Stimulated activated CD4-positive, alpha-beta T cell treated with anti-CD3 and anti-CD28 coated beads, Interleukin-15, amount 100 ng/mL, for 24 hours (primary cell): ENCODE measurements at places on chromosomes 5 and 9.

DNA sequence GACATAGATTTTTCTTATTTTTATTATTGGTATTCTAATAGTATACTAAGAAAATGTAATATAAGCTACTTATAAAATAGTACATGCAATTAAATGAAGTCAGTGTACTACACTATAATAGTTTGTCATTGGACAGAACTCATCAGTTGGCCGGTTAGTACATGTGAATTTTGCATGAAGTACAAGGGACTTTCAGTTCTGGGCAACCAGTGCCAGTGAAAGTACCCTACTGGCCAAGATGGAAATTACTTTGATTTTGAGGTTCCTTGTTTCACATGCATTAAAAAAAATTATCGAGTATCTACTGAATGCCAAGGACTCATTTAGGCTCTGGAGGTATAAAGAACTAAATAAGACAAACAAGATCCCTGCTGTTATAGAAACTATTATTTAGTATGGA, 213.4 kb upstream of the ELL2 start:
- DNase-seq, result no peak

DNA sequence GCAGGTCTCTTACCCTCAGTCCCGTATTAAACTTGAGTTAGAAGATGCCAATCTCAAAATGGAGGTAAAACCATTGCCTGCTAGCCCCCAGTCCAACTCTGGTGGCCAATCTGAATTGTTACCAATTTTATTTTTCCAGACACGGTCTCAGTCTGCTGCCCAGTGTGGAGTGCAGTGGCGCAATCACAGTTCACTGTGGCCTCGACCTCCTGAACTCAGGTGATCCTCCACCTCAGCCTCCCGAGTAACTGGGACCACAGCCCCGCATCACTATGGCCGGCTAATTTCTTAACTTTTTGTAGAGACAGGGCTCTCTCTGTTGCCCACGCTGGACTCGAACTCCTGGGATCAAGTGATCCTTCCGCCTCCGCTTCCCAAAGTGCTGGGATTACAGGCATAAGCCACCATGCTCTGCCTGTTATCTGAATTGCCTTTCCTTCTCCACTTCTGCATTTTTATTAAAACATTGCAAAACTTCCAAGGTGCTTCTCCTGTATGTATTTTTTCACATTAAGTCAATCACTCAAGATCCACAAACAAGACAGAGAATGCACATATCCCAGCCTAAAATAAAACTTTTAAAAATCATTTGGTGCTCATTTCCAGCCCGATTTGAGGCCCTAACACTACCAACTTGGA, 2.3 kb downstream of the FANCC start:
- no peak for DNase-seq

DNA sequence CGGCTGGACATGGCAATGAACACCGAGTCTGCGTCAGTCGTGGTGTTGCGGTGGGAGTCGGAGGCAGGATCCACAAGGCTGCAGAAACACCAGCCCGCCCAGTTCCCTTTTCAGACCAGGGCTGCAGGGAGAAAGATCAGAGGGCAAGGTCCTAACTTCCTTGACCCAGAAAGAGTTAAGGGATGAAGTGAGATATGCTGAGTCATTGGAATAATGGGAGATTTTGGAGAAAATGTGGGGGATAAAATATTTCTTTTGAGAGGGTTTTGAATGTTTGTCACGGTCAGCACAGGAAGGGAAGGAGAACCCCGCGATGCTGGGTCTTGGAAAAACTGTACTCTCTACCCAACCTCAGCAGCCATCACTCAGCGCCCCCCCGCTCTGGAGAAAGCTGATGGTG, 416.0 kb downstream of the ICE1 start:
- DNase-seq, result no peak

GRCh38 chr5:132470596-132470995, 20.0 kb downstream of the IRF1 start:
- no peak for DNase-seq

GRCh38 chr9:135376511-135377265, 102.9 kb upstream of the PPP1R26 start:
- DNase-seq, result no peak

DNA sequence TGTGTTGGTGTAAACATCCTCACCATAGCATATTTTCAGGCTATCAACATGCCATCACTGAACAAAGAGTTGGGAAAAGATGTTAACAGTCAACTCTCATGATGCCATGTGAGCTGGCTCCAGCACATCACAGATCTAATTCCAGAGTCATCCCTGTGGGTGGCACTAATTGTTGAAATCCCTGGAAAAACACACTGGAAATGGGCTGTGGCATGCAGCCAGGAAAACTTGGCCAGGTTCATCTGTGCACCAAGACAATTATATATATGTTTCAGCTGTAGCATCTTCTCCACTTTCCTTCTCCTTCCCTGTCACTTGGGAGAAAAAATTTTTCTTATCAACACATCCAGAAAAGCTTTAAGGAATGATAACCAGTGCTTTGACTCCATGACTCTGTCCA, 313.7 kb downstream of the TRIM32 start:
- DNase-seq, result no peak

- DNase-seq, result no peak
Measured at GRCh38 chr5:151034422-151035379, 14.3 kb downstream of the GPX3 start.

- no peak for DNase-seq
Measured at GRCh38 chr9:4102078-4102477, 197.8 kb downstream of the GLIS3 start.

- DNase-seq, result no peak
Measured at GRCh38 chr5:180507661-180508060, 13.5 kb downstream of the CNOT6 start.

DNA sequence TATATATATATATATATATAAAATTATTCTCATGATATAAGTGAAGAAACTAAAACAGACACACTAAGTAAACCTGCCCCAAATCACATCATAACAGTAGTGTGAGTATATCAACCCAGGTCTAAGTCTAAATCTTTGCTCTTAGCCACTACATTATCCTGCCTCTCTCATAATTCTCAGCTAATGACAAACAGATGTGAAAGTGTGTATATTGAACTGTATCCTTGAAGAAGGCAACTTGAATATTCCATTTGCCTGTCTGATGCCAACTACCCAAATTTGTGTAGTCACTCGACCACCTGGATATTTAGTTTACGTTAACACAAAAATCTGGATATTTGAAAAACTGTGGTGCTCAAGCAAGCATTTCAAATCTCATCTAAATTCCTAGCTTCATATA, 97.4 kb downstream of the PPP2R2B start:
- DNase-seq, result no peak

- no peak for DNase-seq
Measured at GRCh38 chr9:136900988-136901515, 14.7 kb downstream of the TRAF2 start.

DNA sequence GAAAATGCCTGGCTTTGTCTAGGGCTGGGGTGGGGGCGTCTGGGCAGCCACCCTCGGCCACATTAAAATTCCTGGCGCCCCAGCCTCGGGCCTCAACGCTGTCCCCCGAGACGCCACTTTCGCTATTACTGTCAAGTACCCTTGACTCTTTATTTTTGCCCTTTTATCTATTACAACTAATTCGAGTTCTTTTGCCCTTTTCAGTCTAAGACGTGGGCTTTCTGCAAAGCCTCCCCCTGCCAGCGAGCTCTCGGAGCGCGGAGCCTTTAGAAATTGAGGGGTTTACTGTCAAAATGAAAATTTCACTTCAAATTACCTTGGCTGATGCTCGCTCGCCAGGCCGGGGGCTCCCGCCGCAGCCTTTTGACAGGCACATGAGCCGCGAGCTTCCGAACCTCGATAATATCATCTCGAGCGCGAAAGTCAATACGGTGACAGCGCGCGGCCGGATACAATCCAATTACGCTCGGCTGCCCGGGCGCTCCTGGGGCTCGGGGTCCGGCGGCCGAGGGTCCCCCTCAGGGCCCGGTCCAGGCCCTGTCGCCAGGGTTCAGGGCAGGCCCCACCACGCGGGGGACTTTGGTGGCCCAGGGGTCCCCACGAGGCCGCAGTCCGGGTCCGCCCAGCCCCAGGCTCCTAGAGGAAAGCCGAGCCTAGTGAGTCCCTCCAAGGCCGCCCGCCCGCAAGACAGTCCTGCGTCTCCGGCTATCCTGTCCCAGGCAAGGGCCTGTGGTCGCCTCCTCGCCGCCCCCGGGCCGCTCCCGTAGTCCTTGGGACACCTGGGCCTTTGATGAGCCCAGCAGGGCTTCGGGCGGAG, 6.7 kb downstream of the IRX4 start:
- no peak for DNase-seq

- no peak for DNase-seq
Measured at GRCh38 chr5:153714798-153715197, 224.3 kb downstream of the GRIA1 start.

DNA sequence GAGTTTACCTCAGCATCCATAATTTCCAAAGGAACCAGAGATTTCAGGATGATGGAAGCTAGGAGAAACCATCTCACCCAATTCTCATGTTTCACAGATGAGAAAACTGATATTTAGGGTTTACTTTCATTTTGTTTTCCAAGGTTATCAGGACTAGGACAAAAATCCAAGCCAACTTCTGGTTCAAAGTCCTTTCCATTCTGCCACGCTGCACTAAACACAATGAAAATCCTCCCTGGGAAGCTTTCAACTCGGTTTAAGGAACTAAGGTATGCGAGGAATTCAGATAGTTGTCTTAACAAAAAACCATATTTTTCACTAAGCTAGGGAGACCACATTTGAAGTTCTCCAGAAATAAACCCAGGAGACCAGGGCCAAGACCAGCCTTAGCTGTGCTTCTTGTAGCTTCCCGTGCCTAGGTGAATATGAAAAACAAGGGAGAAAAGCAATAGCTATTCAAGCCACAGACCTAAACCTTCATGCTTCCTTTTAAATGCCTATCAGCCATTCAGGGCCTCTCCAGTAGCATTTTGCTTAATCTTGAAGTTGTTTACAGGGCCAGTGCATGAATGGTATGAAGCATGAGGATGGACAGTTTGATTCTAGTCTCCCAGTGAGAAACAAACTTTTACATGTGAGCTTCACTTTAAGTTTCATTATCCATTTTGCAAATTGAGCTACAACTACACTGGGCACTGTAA, 167.9 kb downstream of the DENND1A start:
- no peak for DNase-seq

DNA sequence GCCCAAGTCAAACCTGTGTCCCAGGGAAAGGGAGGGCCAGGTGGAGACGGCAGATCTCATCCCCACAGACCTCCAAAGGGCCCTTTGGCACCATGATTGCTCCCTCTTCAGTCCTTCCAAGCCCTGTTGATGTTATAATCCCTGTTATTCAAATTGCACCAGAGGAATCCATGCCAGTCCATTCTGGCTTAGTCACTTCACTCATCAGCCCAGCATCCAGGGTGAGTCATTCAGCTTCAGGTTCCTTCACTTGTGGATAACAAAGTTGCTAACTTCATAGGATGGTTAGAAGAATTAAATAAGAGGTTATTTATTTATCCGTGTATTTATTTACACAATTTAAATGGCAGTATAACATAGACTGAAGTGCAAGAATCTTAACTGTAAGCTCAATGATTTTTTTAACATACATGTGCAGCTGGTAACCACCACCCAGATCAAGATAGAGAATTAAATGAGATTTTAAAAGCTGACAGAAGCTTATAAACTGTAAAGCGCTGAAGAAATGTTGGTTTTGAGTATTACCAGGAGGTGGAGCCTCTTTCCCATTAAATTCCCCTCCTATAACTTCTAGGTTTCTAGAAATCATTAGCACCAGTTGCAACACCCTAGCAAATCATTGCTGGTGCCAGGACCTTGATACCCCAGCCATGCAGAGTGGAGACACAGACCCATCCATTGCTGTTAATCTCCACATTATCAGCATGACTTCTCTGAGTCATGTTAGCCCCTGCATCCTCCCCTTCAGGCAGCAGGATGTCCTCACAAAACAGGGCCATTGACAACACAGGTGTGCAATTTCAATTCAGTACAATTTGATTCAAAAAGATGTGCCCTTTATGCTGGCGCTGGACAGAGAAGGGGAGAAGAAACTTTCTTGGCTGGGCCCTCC, 77.4 kb downstream of the SEC61B start:
- no peak for DNase-seq

DNA sequence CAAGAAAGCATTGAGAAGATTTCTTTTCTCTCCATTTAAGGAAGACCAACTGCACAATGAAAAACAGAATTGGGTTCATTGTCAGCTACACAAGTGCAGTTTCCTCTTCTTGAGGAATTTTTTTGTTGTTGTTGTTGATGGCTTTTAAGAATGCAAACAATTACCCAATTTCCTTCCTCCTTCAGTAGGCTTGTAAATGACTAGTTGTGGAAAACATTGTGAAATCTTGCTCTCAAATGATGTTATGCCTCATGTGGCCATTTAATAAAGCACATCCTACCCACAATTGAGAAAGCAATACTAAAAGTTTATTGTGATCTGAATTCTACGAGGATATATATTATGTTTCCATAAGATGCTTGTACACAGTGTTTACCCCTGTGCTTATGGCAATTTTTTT, 171.6 kb downstream of the FAM174A start:
- DNase-seq, result no peak

DNA sequence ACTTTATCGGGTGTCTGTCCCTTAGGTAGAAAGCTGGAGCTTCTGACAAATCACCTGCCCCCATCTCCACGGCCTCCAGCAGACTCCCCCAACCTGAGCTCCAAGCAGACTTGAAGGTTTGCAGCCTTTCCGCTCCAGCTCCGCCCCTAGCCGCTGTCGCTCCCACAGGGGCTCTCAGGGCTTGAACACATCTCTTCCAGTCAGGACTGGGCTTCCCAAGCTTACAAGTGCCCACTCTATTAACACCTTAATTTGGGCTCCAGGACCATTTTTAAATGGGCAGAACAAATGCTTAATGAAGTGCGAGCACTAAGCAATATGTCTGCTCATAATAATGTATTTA, 17.2 kb upstream of the SLC25A51 start:
- DNase-seq, result no peak

DNA sequence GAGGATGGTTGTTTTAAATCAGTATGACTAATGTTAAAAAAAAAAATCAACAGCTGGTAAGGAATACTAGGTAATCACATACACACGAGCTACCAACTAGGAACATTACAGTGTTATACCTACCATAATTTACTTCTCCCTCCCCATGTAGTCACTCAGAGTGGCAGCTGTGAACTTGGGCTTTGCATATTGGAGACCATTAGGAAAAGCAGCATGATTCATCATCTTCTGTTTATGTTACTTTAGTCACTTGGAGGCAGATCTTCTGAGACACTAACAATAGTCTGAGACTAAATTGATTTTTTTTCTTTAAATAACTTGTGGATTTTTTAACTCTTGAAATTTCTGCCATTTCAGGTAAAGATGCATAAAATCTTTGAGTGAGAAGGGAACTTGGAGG, 141.5 kb upstream of the NR4A3 start:
- no peak for DNase-seq

DNA sequence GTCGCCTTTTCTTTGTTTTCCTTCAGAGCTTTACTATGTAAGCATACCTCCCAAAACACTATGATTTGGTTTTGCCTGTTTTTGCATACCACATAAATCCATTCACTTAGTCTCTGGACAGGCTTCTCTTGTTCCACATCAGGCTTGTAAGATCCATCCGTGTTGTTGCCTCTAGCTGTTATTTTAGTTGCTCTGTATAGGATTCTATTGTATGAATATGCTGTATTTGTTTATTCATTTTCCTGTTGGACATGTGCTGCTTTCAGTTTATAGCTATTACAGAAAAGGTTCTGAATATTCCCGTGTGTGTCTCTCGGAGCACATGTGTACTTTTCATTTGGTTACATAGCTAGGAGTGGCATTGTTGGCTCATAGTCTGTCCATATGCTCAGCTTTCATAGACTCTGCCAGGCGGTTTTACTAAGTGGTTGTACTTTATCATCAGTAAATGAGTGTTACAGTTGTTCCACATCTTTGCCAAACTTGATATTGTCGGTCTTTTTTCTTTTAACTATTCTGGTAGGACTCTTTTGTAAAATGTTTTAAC, 41.8 kb downstream of the NUP214 start:
- no peak for DNase-seq
